Mesenchymal stem cell (in vitro differentiated cells and primary cell): ENCODE measurements at places on chromosomes 16 and 17.
A peak's percentile ranks its signal among the peaks of the same experiment; 100 is the strongest.

DNA sequence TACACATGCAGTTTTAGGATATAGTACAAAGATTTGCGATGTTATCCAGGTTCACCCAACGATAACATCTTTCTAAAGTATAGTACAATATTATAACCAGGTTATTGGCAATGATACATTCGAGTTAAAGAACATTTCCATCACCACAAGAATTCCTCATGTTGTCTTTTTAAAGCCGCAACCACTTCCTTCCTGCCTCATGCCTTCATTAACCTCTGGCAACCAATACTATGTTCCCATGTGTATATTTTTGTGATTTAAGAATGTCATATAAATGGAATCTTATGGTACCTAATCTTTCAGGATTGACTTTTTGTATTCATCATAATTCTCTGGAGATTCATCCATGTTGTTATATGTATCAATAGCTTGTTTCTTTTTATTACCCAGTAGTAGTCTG lies 1183.2 kb downstream of the CDH11 start:
- no peak for DNase-seq

DNA sequence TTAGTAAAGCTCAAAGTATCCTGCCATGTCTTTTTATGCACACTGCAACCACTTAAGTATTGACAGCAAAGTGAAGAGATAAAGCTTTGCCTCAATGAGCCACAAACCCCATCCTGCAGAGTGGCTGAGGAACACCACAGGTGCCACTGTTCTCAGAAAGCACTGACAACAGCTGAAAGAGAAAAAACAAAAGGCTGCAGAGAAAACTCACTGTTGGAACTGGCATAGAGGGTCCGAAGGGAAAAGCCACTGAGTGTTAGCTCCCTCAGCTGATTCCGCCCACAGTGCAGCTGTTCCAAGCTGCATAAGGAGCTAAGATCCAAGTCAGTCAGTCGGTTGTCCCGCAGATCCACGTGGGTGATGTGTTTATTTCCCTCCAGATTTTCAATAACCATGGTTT lies 48.3 kb downstream of the PHLPP2 start:
- DNase-seq, result no peak

DNA sequence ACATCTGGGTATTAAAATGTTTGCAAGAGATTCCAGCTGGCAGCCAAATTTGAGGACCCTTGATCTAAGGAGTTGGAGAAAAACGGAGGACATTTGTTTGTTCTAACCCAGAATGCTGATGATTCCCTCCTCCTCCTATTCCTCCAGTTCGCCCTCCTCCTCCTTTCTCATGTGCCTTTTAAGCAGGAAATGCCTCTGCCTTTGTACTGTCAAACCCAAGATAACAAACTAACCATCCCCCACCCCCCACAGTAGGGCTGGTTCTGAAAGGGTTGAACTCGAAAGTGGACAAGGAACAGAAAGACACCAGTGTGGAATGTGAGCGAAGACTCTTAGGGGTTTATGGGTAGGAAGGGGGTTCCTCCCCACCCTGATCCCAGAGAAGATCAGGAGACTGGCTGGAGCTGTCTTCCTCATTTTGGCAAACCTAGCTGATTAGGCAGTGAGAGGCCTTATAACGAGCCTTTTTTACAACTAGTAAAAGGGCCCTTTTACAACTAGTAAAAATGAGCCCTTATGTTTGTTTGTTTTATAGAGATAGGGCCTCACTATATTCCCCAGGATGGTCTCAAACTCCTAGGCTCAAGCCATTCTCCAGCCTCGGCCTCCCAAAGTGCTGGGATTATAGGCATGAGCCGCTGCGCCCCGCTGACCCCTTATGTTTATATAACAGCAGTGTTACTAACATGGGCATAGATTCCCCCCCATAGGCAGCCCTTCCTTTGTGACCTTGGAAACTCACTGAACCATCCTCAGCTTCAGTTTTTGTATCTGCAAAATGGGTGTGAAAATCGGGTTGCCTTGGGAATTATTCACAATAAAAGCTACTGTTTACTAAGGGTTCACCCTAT lies 975 bp downstream of the CHD9 start:
- peak; percentile 89 for DNase-seq

GRCh38 chr17:65780111-65780510 lies 218.7 kb upstream of the AXIN2 start:
- no peak for DNase-seq

- DNase-seq, result no peak
Observed at GRCh38 chr16:72894293-72895151, 153.4 kb downstream of the ZFHX3 start.

GRCh38 chr17:1108765-1109605 lies 70.8 kb downstream of the ABR start:
- peak; percentile 65 for DNase-seq

- DNase-seq, result no peak
Observed at GRCh38 chr16:55488306-55488705, 9.3 kb downstream of the MMP2 start.

DNA sequence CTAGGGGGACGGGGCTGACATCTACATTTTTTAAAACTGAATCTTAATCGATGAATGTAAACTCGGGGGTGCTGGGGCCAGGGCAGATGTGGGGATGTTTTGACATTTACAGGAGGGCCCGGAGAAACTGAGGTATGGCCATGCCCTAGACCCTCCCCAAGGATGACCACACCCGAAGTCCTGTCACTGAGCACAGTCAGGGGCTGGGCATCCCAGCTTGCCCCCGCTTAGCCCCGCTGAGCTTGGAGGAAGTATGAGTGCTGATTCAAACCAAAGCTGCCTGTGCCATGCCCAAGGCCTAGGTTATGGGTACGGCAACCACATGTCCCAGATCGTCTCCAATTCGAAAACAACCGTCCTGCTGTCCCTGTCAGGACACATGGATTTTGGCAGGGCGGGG lies 21.4 kb downstream of the ADAM11 start:
- no peak for DNase-seq

DNA sequence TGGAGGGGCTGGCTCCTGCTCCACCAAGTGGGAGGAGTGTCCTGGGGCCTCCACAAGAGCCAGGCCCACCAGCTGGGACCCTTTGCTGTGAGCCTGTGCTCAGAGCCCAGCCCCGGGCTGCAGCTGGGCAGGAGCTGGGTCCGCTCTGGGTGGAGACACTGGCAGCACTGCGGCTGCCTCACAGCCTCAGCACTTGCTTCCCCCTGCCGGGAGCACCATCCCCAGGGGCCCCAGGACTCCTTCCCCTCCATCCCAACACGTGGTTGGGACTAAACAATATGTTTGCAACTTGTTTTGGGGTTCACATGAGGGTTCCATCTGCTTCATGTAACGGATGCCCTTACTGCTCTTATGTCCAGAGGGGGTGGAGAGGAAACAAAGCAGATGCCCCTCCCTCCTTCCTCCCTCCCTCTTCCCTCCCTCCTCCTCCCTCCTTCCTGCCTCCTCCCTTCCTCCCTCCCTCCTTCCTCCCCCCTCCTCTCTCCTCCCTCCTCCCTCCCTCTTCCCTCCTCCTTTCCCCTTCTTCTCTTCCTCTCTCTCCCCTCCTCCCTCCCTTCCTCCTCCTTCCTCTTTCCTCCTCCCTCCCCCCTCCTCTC lies 16.3 kb upstream of the CBFA2T3 start:
- no peak for DNase-seq

GRCh38 chr17:61589990-61590389 lies 1.0 kb downstream of the NACA2 start:
- DNase-seq, result no peak
